Erythroblast (primary cell): ENCODE measurements at places on chromosomes 12 and 14.

GRCh38 chr14:69909826-69910550, 30.8 kb downstream of the SMOC1 start:
- no peak for DNase-seq

- DNase-seq = no peak
These were observed 76.3 kb downstream of the HECTD4 start for GRCh38 chr12:112305951-112306350.

GRCh38 chr12:19032826-19033225, 96.7 kb upstream of the PLEKHA5 start:
- no peak for DNase-seq

DNA sequence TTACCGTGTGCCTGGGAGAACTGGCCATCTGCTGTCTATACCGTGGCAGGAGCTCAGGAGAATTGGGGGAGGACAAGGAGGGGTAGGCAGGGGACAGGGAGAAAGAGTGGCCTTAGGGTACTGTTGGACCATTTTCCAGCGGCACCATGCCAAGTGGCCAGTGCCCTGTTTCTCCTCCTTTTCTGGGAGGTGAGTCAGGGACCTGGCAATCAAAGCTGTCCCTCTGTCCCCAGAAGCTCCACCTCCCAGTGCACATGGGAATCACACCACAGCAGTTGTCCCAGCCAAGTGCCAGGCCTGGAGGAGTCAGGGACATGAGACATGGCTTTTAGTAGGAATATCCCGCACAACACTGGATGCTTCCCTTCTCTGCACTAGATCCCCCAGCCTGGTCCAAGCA, 118.0 kb downstream of the GCH1 start:
- DNase-seq = no peak

GRCh38 chr14:106670011-106670410, 1143.6 kb downstream of the TMEM121 start:
- no peak for DNase-seq

DNA sequence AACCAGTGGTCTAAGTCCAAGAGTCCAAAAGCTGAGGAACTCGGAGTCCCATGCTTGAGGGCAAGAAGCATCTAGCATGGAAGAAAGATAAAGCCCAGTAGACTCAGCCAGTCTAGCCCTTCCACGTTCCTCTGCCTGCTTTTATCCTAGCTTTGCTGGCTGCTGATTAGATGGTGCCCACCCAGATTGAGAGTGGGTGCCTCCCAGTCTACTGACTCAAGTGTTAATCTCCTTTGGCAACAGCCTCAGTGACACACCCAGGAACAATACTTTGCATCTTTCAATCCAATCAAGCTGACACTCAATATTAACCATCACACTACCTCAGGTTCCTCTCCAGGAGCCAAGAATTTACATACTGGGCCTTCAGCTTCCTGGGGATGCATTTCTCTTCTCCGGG, 476.1 kb downstream of the FUT8 start:
- peak; percentile 58 for DNase-seq

GRCh38 chr12:57738661-57739237, at the start of gene AGAP2:
AGAP2 (minus strand) TSS chr12:57738742; CDS start chr12:57738246, 496 bp downstream.
- no peak for DNase-seq

GRCh38 chr12:124772289-124773170, 91.1 kb downstream of the SCARB1 start:
- DNase-seq = no peak

- peak; percentile 93 for DNase-seq
These were observed 1.4 kb downstream of the PCK2 start for GRCh38 chr14:24095271-24096068.

- no peak for DNase-seq
These were observed 243.1 kb upstream of the FOXN3 start for GRCh38 chr14:89660166-89660565.

DNA sequence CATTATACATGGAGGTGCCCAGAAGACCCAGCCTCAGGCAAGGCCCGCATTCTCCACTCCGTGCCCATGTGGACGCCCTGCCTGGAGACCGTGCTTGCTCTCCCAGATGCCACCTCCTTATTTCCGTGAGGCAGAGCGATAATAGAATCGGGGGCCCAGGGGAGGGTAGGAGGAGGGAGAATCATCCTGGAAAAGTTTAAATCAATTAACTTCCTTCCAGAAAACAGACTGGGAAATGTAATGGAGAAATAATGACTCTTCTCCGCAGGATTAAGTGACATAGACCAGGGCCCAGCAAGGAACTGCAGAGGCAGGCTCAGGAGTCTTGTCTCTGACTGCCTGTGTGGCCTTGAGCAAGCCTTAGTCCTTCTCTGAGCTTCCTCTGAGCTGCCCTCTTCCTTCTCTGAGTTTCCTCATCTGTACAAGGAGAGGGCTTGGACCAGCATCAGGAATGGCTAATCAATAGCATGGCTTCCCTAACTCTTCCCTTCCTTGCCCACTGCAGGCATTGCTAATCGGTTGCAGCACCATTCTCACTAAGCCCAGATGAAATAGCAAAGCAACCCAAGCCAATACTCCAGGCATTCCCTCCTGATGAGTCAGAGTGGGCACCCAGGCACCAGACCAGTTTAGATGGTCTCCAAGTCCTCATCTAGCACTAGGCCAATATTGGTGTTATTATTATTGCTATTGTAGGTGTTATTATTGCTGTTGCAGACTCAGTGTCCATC, 11.3 kb upstream of the FAM222A start:
- no peak for DNase-seq

- DNase-seq = no peak
These were observed 14.1 kb downstream of the RILPL1 start for GRCh38 chr12:123519141-123520001.

DNA sequence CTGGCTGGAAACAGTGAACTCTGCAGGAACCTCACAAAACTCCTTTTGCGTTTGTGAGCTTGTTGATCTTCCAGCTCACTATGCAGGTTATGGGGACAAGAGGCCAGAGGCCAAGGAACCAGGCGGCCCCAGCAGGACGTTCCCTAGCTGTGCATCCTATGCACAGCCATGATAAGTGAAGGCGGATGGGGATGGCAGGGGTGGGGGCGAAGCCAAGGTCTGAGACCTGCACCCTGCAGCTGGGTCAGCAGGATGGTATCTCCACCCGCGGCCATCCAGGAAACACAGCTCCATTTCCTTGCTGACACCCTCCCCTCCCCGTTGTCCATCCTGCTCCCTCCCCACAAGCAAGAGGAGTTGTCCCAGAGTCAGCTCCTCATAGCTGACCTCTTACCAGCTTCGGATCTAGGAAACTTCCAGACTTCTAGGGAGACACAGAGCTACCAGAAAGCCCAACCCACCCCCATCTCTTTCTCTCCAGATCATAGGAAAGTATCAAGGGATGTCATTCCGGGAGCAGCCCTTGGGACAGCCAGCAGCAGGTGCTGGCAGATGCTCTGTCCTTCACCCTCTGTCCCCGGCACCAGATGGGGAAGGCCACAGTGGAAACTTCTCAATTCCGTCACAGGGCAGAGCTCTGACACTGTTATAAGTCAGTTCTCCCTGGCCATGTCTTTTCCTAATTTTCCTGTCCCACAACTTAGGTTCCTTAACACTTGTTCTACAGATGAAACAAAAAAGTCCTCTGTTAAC, 9.4 kb downstream of the ZBTB39 start:
- no peak for DNase-seq

DNA sequence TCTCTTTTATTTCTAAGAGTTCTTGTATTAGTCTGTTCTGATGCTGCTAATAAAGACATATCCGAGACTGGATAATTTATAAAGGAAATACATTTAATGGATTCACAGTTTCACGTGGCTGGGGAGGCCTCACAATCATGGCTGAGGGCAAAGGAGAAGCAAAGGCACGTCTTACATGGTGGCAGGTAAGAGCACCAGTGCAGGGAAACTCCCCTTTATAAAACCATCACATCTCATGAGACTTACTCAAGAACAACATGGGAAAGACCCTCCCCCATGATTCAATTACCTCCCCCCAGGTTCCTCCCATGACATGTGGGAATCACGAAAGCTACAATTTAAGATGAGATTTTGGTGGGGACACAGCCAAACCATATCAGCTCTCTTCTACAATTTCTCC, 503.0 kb downstream of the NPAS3 start:
- no peak for DNase-seq

- no peak for DNase-seq
These were observed 129.6 kb downstream of the GXYLT1 start for GRCh38 chr12:42015051-42015461.

- DNase-seq = no peak
These were observed 60.0 kb downstream of the NCOR2 start for GRCh38 chr12:124507188-124508109.

DNA sequence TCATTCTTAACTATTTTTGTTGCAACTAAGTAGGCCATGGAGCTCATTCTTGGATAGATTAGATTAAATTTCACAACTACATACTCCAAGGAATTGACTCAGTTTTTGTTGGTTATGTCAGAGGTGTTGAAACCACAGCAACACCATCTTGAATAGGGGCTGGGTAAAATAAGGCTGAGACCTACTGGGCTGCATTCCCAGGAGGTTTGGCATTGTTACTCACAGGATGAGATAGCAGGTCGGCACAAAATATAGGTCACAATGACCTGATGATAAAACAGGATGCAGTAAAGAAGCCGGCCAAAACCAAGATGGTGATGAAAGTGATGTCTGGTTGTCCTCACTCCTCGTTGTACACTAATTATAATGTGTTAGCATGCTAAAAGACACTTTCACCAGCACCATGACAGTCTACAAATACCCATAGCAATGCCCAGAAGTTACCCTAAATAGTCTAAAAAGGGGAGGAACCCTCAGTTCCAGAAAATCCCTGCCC, 20.9 kb downstream of the DMAC2L start:
- DNase-seq = no peak

- DNase-seq = no peak
These were observed 495.4 kb downstream of the TMEM117 start for GRCh38 chr12:44331269-44331668.

DNA sequence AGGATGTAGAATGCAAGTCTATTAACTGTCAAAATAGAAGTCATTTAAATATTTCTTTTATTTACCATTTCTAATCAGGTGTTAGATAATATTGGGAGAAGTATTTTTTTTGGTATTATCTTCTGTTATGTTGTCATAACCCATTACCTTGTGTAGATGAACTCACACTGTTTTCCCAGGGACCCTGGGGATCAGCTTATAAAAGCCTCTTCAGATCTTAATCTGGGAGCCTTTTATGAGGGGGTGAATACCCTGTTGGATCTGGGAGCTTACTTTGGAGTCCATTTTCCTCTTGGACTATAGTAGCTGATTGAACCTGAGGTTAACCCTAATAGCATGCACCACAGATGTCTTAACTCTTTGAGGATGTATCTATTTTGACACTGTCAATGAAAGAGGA, 176.3 kb upstream of the ATP2B1 start:
- no peak for DNase-seq

DNA sequence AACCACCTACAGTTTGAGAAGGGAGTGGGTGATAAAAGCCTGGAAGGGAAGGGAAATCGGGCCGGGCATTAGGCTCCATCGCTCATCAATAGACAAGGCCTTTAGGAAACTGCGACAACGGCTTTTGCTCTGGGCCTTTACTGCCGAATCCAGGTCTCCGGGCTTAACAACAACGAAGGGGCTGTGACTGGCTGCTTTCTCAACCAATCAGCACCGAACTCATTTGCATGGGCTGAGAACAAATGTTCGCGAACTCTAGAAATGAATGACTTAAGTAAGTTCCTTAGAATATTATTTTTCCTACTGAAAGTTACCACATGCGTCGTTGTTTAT, 261 bp upstream of the RNU7-1 start:
- peak; percentile 93 for DNase-seq

DNA sequence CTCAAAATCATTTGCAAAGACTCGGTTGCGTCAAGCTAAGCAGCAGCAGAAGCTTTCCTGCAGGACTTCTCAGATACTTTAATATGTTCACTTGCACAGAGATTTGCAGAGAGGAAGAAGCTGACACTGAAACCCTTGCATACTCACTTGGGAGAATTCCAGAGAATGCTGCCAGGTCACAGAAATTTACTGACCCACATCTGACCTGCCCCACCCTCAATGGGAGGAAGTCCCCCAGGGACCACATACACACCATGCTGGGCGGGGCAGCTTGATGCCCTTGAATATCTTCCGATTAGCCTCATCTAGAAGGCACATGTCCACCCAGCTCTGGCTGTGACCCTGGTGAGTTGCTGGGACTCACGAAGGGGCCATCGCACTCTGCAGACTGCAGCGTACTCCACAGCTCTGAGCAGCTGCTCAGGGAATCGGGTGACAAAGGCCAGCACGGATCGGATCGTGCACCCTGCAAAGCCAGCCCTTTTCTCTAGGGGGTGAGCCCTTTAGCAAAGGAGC, 83.2 kb downstream of the ITPK1 start:
- DNase-seq = no peak

- no peak for DNase-seq
These were observed 45.8 kb upstream of the MYL2 start for GRCh38 chr12:110966081-110966760.
